ENCODE measurements at places on chromosomes 2 and 18.

GRCh38 chr2:235505181-235505741, 11.4 kb downstream of the AGAP1 start:
- DNase-seq = no peak

DNA sequence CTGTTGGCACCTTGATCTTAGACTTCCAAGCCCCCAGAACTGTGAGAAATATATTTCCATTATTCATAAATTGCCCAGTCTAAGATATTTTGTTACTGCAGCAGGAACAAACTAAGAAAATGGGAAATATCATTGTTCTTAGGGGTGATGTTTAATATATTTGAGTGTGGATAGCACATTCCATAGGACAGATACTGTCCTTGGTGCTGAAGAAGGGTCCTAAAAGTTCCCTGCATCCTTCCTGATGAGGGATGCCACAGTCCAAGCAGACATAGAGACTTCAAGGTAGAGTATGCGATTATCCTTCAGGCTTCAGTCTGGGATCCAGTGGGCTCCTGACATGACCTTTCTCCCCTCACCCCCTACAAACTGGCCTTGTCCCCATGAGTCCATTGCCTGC, 689.0 kb downstream of the TDRD15 start:
- DNase-seq = no peak

DNA sequence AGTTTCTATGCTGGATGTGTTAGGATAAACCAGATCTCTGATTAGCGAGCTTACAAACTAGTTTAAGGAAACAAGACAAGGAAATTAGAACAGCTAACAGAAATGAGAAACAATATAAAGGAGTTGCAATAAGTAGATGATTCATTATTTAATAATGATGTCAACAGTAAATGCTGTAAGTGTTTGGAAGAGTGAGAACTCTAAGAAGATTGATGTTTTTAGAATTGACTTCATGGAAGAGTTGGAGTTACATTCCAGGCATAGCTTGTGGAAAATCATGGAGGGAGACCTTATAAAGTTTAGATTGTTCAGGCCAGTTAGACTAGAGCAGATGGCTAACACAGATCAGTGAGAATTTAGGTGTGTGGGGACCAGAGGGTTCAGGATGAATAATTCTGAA, 32.6 kb downstream of the PPP1R1C start:
- no peak for DNase-seq

GRCh38 chr2:169071455-169071854, 2.1 kb downstream of the DHRS9 start:
- DNase-seq = no peak

DNA sequence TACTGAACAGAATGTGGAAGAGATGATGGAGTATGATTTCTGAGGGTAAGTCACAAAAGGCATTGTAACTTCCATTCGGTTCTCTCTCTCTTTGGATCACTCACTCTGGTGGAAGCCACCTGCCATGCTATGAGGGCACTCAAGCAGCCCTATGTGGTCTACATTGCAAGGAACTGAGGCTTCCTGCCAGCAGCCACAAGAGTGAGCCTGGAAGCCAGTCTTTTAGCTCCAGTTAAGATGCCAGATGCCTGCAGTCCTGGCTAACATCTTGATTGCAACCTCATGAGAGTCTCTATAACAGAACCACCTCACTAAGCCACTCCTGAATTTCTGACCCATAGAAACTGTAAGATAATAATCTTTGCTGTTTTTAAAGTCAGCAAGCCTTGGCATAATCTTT, 935.7 kb downstream of the LRP1B start:
- DNase-seq = no peak

DNA sequence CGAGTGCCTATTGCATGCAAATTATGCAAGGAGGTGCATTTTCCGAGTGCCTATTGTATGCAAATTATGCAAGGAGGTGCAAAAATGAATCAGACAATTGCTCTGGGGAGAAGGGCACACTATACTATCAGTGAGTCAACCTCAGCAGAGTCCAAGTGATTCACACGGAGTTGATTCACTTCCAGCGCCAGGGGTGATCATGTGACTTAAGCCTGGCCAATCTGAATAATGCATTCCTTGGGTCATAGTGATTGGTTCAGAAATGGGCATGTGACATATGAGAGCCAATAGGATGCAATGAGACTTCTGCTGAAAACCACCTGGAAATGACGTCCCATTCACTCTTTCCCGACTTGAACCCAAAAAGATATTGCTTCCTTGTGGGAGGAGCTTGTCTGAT, 152.2 kb downstream of the DAW1 start:
- no peak for DNase-seq

DNA sequence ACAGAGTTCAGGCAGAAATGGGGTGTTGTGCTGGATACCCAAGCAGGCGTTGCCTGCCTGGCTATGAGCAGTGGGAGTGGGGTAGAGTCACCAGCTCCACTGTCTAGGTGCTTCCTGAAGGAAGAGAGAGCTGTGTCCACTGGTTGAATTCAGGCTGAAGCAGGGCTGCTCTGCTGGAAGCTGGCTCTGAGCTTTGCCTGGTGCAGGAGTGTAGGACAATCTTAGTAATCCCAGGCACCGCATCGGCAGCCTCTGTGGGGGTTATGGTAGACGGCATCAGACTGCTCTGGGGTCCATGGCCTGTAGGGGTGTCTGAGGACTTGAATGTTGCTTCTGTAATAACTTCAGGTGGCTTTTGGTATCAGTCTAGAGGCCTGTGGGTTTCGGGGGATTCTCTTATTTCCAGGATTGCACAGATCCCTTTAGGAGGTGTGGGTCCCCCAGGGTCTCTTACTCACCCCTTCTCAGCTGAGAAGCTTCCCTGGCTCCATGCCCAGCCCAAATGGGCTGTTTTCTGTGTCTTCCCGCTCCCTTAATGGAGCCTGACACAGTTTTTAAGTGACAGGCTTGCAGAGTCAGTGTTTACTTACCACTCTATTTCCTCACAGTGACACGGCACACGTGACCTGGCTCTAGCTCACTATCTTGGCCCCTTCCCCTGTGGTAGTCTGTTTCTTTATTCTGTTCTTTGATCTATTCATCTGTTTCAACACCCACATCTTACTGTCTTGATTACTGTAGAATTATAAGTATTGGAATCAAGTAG, 644.3 kb downstream of the CBLN2 start:
- no peak for DNase-seq

DNA sequence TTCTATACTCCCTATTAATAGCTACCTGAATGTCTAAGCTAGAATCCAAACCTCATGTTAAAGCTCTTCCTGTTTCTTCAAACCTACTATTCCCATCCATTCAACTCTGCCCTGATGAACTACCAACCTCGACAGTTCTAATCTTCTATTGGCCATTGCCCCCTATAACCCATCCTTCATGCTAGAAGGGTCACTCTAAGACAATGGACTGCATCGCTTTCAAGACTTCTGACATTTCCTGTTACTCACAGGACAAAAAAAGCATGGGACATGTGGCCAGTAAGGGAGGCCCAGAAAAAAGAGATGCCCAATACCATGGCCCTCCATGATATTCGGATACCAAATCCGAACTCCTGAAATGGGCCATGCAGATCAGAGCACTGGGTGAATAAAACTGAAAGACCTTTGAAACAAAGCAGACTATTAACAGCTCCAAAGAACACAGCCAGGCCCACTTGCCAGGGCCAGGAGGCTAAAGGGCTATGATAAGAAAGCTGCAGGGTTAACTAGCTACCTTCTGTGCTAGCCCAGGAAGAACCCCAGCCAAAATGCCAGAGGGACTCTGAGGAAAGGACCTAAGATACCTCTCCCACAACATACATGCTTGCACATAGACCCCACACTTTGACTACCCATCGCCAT, 4.5 kb downstream of the B4GALT6 start:
- no peak for DNase-seq
